ENCODE measurements at places on chromosomes 6 and 20.

GRCh38 chr20:64119681-64120341, 12.4 kb upstream of the NPBWR2 start:
- no peak for DNase-seq

- no peak for DNase-seq
Measured at GRCh38 chr6:118165500-118165899, 258.4 kb downstream of the SLC35F1 start.

GRCh38 chr20:4451487-4452081, 270.1 kb upstream of the PRND start:
- no peak for DNase-seq

DNA sequence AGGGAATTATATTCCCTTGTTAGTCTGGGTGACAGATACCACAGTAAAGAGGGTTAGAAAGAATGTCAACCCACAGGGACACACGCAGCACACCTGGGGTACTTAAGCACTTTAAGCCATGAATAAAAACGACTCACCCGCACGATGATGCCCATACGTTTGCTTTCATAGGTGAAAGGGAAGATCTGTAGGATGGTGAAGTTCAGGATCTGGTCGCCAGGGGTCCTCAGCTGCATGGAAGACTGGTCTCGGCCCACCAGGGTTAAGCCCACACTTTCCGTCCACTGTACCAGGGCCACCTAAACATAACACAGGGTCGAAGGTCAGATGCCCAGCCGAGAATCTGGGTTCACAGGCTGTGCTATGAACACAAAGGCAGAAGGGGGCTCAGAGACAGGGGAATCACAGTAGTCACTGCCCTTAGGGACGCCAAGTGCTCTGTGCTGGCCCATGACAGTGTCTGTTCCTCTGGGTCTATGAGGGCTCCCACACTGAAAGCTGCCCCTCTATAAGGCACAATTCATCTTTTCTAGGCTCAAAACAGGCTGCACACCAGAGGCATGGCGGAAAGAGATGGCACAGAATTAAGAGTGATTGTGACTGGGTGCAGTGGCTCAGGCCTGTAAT, 96.8 kb upstream of the NFATC2 start:
- DNase-seq = peak; percentile 61

- DNase-seq = no peak
Measured at GRCh38 chr20:48456366-48457192, 371.2 kb downstream of the PREX1 start.

DNA sequence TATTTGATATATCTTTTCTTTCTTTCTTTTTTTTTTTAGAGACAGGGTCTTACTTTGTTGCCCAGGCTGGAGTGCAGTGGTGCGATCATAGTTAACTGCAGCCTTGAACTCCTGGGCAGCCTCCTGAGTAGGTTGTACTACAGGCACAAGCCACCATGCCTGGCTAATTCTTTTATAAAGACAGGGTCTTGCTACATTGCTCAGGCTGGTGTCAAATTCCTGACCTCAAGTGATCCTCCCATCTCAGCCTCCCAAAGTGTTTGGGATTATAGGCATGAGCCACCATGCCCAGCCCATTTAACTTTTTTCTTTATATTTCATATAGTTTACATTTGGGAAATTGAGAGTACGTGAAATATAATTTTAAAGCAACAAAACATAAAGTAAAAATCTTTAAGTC, 10.1 kb downstream of the NUS1 start:
- DNase-seq = no peak

DNA sequence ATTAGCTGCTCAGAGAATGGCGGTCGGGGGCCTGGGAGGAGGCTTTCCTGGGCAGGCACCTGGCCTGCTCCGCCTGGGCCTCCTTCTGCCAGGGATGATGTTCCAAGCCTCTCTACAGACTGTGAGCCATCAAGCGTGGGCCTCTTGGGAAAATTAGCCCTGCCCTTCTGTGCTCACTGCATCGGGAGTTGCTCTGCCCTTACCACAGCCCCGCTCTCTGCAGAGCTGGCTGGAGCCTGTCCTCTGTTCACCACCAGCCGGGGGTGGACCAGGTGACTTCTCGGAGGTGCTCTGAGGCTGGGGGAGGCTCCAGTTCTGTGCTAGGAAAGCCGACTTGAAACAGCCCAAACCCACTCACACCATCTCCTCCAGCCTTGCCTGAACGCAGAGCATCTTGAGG, 24.2 kb downstream of the MDGA1 start:
- DNase-seq = no peak

- no peak for DNase-seq
Measured at GRCh38 chr6:133339543-133340384, 98.6 kb downstream of the EYA4 start.

DNA sequence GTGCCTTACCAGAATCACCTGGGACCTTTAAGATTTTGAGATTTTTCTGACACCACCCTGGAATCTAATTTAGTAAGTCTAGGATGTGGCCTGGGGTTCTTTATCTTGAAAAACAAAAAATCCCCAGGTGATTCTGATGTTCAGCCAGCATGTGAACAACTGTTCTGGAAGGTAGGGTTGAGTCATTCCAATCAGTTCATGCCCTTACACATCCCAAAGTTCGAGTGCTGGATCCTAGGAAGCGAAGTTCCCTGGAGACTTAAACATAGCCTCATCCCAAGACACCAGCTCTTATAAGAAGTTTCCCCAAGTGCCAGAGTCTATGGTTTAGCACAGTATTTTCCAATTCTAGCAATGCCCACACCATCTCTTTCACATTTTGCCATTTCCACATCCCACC, 6.3 kb upstream of the TSHZ2 start:
- no peak for DNase-seq

DNA sequence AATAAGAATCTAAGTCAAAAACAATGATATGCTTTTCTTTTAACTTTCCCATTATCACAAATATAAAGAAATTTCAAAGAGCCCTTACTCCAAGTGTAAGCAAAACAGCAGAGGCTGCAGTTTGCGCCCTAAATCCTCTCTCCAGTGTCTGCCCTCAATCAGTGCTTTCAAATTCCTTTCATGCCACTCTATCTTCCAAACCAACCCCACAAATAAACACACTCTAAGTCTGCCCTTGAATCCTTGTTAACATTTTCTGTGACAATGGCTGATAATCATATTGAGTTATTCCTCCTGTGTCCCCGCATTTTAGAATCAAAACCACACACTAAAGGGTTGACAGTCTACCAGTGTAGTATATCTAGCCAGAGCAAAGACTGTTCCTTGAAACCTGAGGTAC, 317.9 kb upstream of the MARCKS start:
- no peak for DNase-seq

DNA sequence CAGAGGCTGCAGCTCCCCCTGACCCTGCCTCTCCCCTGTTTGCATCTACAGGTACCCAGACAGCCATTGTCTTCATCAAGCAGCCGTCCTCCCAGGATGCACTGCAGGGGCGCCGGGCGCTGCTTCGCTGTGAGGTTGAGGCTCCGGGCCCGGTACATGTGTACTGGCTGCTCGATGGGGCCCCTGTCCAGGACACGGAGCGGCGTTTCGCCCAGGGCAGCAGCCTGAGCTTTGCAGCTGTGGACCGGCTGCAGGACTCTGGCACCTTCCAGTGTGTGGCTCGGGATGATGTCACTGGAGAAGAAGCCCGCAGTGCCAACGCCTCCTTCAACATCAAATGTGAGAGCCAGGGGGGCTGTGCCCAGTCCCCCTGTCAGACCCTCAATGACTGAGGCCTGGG, 42.1 kb upstream of the SRF start:
- no peak for DNase-seq

GRCh38 chr6:9711365-9711764, 703.5 kb downstream of the TFAP2A start:
- no peak for DNase-seq

- no peak for DNase-seq
Measured at GRCh38 chr6:36978421-36979346, 7.3 kb downstream of the MTCH1 start.

DNA sequence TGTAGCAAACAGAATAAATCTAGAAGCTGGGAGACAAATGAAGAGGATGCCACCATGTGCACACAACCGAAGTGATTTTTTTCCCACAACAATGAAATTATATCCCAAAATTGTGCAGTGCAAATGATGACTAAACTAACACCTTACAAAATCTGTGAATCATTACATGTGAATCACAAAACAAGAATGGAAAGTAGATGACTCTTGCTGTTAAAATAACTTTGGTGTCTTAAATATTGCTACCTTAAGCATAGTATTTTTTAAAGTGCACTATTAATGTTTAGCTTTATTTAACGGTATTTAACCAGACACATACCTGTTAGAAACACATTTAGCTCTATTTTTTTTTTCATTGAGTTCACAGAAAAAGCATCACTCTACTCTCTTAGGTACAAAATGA, 190.8 kb downstream of the TBC1D32 start:
- DNase-seq = no peak

DNA sequence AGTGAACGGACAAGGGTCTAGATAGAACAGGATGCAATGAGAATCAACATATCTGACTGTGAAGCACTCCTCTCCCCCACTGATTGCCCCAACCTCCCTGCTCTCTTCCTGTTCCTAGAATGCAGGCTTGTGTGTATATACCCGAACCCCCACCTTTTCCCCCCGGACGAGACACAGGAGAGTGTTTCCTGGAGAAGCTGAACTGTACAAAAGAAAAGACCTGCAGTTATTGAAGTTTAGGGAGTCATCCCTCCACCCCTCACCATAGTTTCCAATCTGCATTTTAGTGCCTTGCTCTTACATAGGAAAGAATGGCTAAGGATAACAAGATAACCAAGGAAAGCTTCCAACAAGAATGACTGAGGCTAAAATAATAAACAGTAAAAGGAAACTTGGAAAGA, 55.5 kb upstream of the PDE10A start:
- DNase-seq = no peak

GRCh38 chr6:145258122-145258521, 477.2 kb downstream of the EPM2A start:
- no peak for DNase-seq

DNA sequence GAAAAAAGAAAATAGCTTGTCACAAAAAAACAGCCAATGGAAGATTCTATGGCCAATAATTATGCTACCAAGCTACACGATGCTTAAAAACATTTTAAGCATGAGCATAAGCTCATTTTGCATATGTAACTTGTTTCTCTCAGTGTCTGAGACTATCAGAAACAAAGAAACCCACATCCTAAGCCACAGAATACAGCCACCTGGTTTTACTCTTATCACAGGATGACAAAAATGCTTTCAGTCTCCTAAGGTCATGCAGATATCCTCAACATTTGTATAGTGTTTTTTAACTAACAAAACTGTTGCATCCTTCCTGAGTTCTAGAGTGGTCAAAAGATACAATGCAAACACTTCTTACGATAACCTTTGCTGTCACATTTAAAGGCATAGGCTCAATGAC, 172.1 kb upstream of the RUNX2 start:
- DNase-seq = no peak

DNA sequence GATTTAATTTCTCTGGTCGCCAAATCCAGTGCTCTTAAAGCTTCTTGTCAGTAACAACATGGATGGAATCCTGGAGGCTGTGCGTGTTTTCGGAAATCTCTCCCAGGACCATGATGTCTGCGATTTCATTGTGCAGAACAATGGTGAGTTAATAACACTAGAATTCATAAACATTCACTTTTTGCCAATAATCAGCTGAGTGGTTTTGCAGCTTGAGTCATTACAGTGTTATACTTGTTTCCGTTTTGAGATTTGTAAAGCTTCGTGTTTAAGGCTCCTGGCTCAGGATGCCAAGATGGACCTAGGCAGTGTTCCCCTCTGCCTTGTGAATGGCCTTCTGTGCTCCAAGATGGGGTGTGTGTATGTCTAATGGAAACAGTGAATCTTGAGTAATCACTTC, 113.8 kb downstream of the ARMC2 start:
- no peak for DNase-seq

DNA sequence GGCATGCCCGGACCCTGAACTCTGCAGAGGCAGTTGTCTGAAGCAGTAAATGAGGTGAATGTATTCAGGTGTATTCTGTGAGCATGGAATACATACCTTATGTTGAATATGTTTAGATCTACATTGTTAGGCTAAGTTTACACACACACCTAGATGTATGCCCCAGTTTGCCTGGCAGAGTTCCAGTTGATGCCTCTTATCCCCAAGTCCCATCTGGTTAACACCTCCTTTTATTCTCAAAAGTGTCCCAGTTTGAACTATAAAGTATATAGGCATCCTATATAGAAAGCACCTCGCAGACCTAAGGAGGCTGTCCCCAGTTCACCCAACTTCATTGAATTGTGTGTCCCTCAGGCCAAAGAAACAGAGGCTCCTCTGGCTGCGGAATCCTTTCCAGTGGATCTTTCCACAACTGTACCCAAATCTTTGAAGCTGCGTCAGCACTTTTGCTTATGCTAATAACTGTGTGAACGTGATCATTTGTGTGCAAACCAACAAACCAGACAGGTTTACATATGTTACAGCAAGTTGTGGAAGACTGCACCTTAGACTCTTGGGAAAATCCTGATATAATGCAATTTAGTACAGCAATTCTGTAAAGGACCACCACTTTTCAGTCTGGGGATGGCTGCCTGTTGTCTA, 4.8 kb upstream of the DHX35 start:
- no peak for DNase-seq

- DNase-seq = no peak
Measured at GRCh38 chr6:31575952-31576685, 754 bp downstream of the TNF start.

- DNase-seq = peak; percentile 20
Measured at GRCh38 chr6:4914420-4915159, 89.2 kb downstream of the RPP40 start.

- DNase-seq = no peak
Measured at GRCh38 chr6:113329942-113330635, 527.1 kb upstream of the MARCKS start.

DNA sequence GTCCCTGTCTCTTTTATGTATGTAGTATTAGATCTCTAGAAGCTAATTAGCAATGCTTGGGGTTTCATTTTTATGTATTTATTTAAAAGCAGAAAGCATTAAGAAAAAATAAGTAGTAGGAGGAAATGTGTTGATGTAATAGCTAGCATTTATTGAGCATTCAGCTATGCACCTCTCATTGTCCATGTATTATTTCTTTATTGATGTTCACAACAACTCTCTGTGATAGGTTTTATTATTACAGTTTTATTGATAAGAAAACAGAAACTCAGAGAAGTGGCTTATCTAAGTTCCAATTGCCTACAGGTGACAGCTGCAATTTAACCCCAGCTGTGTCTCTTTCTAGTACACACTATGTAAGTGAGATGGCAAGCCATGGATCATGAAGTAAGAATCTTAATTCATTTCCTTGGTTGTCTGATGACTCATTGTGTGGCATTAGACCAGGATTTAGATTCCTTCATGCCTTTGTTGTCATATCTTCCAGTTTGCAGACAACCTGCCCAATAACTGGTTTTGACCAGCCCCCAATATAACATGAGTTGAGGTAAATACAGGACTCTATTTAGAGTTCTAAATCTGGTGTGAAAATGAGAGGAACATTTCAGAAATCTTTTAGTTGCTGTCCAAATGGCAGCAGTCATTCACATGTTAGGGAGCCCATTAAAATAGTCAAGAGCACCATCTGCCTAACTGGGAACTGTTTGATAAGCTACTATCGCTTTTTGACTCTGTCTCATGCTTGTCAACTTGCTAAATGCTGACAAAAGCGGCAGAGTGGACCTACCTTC, 170.8 kb upstream of the PHACTR1 start:
- no peak for DNase-seq

- no peak for DNase-seq
Measured at GRCh38 chr6:37036146-37036545, 30.7 kb downstream of the FGD2 start.

- DNase-seq = no peak
Measured at GRCh38 chr6:70131528-70131927, 171.4 kb downstream of the COL9A1 start.

Data from stimulated activated CD8-positive, alpha-beta memory T cell treated with anti-CD3 and anti-CD28 coated beads, Interleukin-4, amount 100 ng/mL, for 24 hours (primary cell).